ENCODE measurements at places on chromosomes 6 and 20.

DNA sequence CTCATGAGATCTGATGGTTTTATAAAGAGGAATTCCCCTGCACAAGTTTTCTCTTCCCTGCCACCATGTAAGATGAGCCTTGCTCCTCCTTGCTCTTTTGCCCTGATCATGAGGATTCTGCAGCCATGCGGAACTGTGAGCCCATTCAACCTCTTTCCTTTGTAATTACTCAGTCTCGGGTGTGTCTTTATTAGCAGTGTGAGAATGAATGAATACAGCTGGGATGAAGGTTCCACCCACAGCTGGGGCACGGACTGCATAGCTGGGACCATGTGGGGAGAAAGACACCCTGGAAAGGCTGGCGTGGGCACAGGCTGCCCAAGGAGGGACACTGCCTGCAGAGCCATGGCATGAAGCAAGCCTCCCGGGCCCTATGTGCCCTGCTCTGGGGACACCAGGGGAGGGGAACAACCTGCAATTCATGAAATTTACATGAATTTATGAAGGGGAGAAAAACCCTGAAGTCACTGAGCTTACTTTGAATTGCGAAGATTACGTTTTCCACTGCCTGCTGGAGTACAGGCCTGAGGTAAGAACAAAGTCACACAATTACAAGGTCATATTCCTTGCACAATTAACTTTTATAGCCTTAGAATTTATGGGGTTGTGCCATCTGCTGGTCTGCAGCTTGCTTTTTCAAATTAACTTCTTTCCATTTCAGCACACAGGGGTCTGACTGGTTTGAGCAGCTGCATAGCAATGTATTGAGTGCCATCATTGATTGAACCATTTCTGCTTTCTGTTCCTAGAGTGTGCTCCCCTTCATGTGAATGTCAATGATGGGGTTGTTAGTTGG lies 46.2 kb downstream of the SLC22A1 start:
- DNase-seq = no peak

GRCh38 chr6:49790341-49790740 lies 3.3 kb upstream of the PGK2 start:
- DNase-seq = no peak

- DNase-seq = no peak
These were observed 78.4 kb downstream of the RNF144B start for GRCh38 chr6:18465410-18466154.

- DNase-seq = no peak
These were observed 19.2 kb downstream of the TRAM2 start for GRCh38 chr6:52557389-52558265.

GRCh38 chr20:33019465-33020277 lies 11.8 kb upstream of the BPIFB6 start:
- no peak for DNase-seq

- DNase-seq = no peak
These were observed 58.0 kb downstream of the JARID2 start for GRCh38 chr6:15303920-15304291.

- no peak for DNase-seq
These were observed 379.5 kb upstream of the JAG1 start for GRCh38 chr20:11053310-11053709.

DNA sequence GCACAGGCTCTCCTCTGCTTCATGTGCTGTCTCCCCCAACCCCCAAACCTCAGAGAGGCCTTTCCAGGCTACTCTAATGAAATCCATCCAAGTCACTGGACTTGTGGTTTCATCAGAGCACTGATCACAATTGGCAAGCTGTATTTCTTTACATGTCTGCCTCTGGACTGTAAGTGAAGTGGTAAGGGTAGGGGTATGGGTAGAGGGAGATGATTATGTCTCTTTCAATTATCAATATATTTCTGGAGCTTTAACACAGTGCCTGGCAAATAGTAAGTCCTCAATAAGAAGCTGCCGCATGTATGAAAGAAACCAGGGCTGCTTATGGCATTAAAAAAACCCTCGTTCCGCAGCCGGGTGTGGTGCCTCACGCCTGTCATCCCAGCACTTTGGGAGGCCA lies 5.4 kb downstream of the TRERF1 start:
- no peak for DNase-seq

- no peak for DNase-seq
These were observed 106.0 kb upstream of the AFDN start for GRCh38 chr6:167720456-167721285.

DNA sequence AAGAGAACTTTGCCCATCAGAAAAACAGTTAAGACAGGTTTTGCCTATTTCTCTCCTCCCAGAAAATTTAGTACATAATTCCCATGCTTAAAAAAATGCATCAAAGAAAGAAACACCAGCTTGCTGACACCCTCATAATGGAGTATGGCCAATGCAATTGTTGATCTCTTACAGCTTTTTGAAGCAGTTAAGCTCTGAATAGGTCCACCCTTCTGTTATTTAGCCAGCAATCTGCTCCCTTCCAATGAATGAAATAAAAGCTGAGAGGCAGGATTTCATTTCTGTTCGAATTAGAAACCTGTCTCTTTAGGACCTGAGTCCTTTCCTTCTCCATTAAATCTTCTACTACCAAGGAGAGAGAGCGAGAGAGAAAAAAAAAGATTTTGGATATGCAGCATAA lies 288.7 kb downstream of the RNF144B start:
- no peak for DNase-seq

DNA sequence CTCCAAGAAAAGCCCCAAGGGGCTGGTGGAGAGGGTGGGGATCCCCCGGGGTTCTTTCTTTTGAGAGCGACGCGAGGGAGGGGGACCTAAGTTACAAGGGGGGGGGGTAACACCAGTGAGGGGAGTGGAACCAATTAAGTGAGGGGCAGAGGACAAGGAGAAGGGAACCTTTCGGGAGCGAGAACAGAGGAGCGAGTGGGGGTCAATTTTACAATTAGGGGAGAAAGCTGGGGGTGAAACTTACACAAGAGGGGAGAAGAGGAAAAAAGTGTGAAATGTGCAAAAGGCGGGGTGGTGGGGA lies 548 bp downstream of the SALL4 start:
- DNase-seq = no peak

GRCh38 chr6:147136057-147136456 lies 68.2 kb upstream of the STXBP5 start:
- no peak for DNase-seq

DNA sequence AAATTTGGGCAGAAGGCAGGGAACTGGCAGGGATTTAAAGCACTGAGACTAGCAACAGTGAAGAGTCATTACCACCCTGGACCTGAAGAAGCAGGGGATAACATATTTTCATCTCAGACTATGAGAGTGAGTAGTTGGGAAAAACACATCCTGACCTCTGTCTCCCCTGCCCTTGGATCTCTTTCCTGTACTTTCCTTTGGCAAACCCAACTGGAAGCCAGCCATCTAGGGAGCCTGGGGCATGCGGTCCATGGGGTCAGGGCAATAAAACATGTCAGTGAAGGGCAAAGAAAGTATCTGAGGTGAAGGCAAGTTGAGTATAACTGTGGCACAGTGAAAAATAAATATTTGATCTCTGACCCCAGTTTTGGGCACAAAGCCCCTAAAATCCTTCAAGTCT lies 698.2 kb downstream of the DOK5 start:
- no peak for DNase-seq

DNA sequence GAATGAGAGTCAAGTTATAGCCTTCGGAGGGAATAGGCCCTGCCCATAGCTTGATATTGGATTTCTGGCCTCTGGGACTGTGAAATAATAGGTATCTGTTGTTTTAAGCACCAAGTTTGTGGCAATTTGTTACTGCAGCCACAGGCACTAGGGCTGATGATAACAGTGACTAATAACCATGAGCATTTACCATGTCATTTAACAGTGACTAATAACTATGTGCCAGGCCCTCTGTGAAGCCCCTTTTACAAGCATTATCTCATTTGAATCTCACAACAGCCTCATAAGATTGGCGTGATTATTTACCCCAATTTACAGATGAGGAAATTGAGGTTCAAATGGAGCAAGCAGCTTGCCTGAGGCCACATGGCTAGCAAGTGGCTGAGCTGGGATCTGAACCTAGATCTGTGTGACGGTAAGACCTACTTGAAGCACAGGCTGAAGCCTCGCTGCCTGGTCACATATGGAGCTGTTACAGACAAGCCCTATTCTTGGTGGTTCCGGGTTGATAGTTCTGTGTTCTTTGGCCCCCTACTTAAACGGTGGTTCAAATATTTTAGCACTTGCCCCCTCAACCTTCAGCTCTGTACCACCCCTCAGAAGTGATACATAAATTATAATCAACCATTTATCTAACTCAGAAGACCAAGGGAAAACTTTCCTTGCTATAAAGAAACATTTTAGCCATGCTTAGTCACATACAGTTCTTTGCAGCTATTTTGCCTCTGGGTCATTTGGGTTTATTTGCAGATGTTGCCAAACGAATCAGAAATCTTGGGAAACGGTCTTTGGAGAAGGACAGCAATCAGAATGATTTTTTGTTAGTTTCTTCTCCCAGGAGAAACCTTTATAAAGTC lies 98.3 kb downstream of the ELOVL5 start:
- DNase-seq = no peak

DNA sequence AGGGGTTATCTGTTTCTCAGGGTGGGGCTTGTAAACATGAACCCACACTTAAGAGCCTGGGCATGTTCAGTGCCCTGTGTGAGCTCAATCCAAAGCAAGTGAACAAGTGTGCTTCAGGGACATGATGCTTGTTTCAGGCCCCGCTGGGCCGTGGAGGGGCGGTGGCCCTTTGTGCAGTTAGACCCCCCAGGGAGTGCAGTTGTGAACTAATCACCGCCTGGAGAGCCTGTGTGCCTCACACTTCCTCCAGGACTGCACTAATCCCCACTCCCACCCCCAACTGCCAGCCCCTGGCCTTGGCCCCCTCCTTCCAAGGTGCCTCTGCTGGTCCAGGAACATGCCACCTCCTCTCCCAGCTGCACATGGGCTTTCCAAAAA lies 58.1 kb downstream of the RREB1 start:
- no peak for DNase-seq

- DNase-seq = no peak
These were observed 13.4 kb downstream of the FOXC1 start for GRCh38 chr6:1622851-1623768.

DNA sequence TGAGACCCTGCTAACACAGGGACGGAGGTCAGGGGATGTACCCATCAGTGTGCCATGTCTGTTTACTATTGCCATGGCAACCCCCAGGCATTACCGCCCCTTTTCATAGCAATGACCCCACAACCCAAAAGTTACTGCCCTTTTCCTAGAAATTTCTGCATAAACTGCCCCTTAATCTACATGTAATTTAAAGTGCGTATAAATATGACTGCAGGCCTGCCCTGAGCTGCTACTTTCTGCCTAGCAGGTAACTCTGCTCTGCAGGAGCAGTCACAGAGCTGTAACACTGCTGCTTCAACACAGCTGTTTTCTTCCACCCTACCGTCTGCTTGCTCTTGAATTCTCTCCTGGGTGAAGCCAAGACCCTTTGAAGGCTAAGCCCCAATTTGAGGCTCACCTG lies 57.1 kb upstream of the RPS6KA2 start:
- no peak for DNase-seq

DNA sequence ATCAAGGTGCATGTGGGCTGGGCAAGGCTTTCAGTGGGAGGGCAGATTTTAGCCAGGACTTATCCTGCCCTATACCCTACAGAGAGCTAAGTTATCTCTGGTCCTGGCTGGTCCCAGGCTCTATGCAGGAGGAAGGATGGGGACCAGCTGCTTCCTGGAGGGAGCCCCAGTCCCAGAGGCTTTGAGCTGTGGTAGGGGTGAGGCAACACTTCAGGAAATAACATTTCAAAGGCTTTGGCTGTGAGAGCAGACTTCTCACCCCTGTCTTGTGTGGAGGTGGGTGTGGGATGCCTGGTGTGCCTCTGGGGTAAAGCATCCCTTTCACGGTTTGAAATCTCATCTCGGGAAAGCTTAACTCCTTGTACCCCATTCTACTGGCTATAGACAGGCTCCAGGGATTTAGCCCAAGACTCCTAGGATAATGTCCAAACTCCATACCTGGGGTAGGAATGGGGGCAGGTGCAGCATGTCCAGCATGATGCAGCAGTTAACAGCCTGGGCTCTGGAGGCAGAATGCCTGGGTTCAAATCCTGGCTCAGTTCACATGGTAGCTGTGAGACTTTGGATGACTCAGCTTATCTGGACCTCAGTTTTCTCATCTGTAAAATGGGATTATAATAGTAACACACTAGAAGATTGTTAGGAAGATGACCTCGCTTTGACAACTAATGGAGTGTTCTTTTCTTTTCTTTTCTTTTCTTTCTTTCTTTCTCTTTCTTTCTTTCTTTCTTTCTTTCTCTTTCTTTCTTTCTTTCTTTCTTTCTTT lies 27.5 kb upstream of the SIRPA start:
- DNase-seq = no peak

DNA sequence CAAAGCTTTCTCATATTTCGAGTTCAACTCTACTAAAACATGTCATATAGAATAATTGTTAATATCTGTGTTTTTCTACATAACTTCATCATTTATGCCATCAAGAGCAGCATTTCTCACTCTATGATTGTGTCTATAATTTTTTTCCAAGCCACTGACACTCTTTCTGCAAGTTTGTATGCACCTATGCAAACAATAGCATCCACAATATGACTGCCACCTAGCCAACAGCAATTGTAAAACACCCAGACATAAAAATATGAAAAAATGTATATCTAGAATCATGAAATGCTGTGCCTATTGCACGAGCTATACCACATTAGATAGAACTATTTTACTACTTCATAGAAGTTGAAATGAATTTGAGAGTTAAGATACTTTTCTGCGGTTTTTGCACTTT lies 286.5 kb upstream of the MARCKS start:
- no peak for DNase-seq

Measured in T-helper 22 cell (primary cell).